ENCODE measurements at places on chromosomes 13 and 19.

DNA sequence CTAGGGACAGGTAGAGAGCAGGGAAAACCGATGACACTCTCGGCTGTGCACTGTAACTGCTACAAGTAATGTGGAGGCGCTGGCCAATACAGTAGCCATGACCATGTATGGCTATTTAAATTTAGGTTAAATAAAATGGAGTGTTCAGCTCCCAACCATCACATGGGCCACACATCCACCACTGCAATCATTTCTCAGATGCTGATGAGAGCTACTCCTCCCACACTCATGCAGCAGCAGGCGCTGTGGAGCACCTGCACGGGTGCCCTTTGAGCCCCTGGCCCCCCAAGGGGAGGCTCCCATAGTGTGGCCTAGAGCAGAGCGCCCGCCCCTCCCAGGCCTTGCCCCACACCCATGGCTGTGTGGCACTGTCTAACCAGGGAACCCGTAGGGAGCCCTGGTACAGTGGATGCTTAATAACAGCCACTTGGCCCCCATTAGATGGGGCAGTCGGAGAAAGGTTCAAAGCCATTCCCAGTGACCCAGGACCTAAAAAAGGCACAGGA lies 6.0 kb downstream of the ACP4 start:
- DNase-seq = no peak

DNA sequence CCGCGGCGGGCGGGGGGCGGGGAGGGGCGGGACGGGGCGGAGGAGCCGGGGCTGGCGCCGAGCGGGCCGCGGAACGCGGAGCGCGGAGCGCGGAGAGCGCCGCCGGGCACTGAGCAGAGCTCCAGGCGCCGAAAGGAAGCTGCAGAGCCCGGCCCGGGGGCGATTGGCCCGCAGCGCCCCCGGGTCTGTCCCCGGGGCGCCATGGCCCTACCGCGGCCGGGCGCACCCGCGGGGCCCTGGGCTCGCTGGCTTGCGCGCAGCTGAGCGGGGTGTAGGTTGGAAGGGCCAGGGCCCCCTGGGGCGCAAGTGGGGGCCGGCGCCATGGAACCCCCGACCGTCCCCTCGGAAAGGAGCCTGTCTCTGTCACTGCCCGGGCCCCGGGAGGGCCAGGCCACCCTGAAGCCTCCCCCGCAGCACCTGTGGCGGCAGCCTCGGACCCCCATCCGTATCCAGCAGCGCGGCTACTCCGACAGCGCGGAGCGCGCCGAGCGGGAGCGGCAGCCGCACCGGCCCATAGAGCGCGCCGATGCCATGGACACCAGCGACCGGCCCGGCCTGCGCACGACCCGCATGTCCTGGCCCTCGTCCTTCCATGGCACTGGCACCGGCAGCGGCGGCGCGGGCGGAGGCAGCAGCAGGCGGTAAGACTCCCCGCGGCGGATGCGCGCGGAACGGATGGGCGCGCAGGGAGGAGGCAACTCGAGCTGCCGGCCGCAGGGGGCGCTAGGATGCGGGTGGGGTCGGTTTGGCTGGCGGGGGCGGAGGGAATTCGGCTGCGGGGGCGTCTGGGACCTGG lies at the start of gene PDE4A:
PDE4A (plus strand) TSS at position 95 of the 796 bp plus-strand sequence; CDS start at position 322, 227 bp downstream.
- DNase-seq = peak; percentile 66

- no peak for DNase-seq
Observed at GRCh38 chr19:17370026-17370587, 7.0 kb downstream of the PLVAP start.

- DNase-seq = no peak
Observed at GRCh38 chr19:30774252-30774766, 402.1 kb downstream of the ZNF536 start.

DNA sequence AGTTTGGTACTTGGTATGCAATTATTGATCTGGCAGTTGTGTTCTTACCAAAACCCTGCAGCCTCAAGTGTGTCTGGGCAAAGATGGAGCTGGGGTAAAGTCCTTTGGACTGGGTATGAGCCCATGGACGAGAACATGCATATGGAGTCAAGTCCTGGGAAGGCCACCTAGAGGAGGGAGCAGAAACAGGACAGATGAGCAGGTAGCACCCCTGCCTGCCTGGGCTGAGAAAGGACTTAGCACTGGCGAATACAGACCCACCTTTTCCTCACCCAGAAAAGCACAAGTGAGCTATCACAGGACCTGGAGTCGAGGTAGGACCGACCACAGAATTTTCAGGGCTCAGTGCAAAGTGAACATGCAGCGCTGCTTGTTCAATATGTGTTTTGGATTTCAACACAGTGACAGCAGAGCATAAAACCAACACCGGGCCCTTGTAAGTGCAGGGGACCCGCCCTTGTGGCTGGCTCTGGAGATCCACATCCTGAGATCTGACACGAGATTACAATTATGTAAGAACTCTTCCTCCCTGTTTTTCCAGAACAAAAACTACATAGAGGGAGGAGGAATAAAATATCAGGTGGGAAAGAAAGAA lies 25.9 kb downstream of the IGFL2 start:
- DNase-seq = no peak

DNA sequence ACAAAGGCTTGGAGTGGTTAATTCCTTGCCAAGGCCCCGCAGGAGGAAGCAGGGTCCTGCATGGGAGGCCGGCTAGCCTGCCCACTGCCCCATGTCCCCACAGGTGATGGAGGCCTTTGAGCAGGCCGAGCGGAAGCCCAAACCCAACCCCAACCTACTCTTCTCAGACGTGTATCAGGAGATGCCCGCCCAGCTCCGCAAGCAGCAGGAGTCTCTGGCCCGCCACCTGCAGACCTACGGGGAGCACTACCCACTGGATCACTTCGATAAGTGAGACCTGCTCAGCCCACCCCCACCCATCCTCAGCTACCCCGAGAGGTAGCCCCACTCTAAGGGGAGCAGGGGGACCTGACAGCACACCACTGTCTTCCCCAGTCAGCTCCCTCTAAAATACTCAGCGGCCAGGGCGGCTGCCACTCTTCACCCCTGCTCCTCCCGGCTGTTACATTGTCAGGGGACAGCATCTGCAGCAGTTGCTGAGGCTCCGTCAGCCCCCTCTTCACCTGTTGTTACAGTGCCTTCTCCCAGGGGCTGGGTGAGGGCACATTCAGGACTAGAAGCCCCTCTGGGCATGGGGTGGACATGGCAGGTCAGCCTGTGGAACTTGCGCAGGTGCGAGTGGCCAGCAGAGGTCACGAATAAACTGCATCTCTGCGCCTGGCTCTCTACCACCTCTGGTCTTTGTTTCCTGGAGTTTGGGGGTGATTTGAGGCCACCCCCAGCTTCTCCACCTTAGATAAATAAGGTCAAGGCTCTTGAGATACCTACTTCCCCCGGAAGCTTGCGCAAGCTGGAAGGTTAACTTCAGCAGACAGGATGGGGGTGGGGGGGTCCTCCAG lies 2.6 kb downstream of the B3GNT8 start:
- no peak for DNase-seq

- no peak for DNase-seq
Observed at GRCh38 chr19:56145698-56146097, 4.6 kb downstream of the ZNF444 start.

DNA sequence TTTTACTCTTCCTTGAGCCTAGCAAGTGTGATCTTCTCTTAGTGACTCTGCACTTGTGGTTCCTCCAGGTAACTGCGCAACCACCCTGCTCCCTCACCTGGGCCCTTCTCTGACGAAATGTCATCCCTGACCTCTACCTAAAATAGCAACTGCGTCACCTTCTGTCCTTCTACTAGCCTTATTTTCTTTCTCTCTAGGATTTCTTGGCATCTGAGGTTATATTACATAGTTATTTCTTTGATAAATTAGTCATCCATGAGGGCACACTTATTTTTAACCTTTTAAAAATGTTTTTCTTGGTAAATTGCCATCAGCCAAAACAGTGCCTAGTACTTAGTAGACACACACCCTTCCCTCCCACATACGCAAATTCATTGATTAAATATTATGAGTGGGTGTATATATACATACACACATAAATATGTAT lies 355.5 kb downstream of the ENOX1 start:
- no peak for DNase-seq

DNA sequence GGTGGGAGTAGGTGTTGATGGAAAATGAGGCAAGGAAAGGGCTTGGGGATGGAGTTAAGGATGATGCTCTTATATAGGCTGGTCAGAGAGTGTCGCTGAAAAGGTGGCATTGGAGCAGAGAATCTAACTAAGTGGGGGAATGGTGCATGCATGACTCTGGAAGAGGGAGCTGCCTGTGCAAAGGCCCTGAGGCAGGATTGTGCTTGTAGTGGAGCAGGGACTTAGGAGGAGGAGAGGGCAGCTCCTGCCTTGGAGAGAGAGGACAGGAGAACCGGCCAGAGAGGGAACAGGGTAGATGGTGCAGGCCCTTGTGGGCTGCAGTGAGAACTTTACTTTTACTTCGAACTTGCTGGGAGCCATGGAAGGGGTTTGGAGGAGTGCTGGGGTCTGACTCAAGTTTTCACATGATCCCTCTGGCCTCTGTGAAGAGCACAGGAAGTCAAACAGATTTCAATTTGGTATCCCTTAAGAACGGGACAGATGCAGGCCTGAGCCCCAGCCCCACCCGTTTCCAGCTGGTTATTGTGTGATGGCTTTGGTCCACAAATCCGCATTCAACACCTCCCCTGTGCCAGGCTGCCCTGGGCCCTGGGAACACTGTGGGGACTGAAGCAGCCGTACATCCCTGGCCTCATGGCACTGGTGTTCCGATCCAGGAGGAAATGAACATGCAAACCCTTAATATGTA lies 7.0 kb downstream of the AP2A1 start:
- DNase-seq = no peak

GRCh38 chr19:15072930-15073647 lies 8.9 kb upstream of the OR1I1 start:
- DNase-seq = peak; percentile 4

- no peak for DNase-seq
Observed at GRCh38 chr19:30163663-30164062, 208.5 kb upstream of the ZNF536 start.

DNA sequence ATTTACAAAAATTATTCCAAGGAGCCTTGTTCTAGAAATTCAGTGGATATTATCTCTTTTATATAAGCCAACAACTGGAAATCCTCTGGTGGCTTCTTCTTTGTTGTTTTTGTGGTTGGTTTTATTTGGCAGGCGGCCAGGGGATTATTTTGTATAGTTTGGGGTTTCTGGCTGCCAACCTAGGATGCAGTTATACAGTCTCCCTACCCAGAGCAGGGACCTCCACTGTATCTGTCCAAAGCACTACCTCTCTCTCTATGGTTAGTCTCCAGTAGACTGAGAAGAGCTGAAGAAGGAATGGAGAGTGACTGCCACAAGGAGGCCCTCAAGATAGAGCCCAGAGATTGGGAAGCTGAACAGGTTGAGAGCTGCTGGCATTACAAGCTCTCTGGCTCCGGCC lies 80.2 kb downstream of the ZAR1L start:
- DNase-seq = no peak

- no peak for DNase-seq
Observed at GRCh38 chr13:73467125-73467524, 408.3 kb downstream of the KLF5 start.

DNA sequence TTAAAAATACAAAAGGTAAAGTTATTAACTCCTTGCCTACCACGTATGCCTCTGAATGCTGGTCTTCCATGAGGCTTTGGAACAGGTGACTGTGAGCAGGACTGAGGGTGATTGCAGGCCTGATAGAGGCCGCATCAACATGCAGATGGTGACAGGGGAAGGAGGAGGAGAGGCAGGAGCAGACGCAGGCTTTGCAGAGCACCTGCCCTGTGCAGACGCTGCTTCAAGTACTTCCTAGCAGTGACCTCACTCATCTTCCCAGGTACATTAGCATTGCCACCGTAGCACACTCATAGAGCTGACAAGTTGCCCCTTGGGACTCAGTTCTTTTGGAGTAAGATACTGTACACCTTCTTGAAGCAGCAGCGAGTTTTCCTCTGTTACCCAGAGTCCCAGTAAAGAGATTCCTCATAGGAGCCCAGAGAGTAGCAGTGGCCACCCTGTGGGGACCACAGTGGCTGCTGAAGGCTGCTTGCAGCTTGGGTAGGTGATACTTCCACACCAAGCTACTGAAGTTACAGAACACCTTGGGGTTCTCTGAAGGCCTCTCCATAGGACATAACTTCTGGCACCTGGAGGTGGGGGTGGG lies 56.0 kb downstream of the ZNF536 start:
- DNase-seq = no peak

DNA sequence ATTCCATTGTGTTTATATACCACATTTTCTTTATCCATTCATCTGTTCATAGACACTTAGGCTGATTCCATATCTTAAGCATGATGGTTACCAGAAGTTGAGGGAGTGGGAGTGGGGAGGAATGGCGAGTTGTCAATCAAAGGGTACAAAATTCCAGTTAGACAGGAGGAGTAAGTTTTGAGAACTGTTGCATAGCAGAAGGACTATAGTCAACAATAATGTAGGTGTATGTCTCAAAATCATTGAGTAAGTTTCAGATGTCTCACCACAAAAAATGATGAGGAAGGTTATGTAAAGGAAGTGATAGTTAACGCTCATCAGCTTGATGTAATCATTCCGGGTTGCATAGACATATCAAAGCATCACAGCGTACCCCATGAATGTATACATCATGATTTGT lies 4.6 kb upstream of the UBL3 start:
- no peak for DNase-seq

GRCh38 chr13:51258612-51259548 lies 36.7 kb downstream of the FAM124A start:
- DNase-seq = peak; percentile 52

GRCh38 chr13:95247852-95248251 lies 53.4 kb downstream of the ABCC4 start:
- no peak for DNase-seq

- no peak for DNase-seq
Observed at GRCh38 chr19:46118136-46118535, 6.4 kb downstream of the IGFL3 start.

DNA sequence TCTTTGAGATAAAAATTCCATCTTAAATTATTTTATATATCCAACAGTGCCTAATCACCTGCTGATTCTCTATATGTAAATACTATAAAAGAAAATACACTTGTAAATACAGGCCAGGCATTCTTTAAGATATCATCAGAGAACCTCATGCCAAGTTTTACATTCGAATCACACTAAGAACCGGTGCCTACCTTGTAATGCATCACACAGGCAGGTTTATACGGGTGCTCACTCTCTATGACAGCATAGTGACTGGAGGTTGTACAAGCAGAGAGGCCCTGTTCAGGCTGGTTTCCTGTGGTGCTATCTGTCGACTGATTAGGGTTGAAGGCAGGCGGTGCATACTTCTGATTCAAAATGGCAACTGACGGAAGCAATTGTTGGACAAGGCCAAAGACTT lies 141.3 kb upstream of the FBXL3 start:
- DNase-seq = no peak

- DNase-seq = no peak
Observed at GRCh38 chr19:2306281-2306806, 1.6 kb downstream of the LINGO3 start.

DNA sequence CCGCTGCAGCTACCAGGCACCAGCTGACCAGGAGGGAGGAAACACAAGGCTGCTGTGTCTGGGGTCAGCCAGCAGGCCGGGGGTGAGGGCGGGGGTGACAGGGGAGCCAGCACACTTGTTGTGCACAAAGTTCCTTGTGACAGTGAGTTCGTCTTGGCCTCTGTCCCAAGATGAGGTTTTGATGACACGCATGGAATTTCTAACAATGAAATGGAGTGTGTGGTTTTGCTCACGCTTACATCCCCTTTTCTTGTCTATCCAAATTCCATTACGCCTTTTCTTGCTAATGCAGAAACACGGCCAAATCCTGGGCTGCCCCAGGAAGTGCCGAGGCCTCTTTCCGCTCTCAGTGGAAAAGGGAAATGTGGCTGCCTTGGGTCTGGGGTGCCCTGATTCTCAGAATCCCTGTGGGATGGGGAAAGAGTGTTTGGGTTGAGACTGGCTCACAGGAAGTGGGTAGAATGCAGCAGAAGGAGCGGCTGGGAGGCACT lies 73.8 kb downstream of the GADD45B start:
- DNase-seq = no peak
